ENCODE measurements at places on chromosomes 2 and 18. TPM values are rescaled to one million over a fixed set of nuclear protein-coding genes. Genes with fewer than 3 reads are reported as not detected.

Gene KCNJ13
- total RNA-seq: 6.3 TPM

Gene TRIM54
- total RNA-seq: 5.1 TPM

Gene CIB4
- total RNA-seq: not detected

Gene C1GALT1C1L
- 1.2 TPM for total RNA-seq

Gene SSB
- total RNA-seq: 78.7 TPM

Gene KLHL30
- total RNA-seq: 5.1 TPM

Data from umbilical cord (tissue), 2 donors.